ENCODE measurements at places on chromosomes 13 and 19.

DNA sequence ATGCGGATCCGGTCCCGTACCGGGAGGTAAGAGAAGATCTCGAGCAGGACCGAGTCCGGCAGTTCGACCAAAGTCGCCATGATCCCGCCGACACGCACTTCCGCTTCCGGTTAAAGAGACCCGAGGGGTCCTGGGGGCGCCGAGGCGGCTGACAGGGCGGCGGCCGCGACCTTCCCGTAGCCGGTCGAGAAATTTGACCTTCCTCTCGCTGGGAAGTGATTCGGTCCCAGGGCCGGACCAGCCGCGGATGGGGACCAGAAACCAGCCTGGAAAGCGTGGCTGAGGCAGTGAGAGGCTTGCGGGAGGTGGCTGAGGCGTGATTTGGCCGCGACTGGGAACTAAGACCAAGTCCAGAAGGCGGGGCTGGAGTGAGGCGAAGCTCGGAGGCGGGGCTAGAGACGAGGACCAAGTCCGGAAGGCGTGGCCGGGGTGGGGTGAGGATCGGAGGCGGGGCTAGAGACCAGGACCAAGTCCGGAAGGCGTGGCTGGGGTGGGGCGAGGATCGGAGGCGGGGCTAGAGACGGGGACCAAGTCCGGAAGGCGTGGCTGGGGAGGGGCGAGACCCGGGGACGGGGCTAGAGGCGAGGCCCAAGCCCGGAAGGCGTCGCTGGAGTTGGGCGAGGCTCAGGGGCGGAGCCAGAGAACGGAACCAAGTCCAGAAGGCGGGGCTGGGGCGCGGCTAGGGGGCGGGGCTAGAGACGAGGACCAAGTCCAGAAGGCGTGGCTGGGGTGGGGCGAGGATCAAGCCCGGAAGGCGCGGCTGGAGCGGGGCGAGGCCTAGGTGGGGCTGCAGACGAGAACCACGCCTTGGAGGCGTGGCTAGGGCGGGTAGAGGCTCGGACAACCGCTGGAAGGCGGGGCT, at the start of gene FBXL12:
Gene FBXL12 (minus strand): TSS at position 346 of the 862 bp plus-strand sequence. CDS start 266 bp downstream, at position 80.
- DNase-seq = peak; percentile 100

DNA sequence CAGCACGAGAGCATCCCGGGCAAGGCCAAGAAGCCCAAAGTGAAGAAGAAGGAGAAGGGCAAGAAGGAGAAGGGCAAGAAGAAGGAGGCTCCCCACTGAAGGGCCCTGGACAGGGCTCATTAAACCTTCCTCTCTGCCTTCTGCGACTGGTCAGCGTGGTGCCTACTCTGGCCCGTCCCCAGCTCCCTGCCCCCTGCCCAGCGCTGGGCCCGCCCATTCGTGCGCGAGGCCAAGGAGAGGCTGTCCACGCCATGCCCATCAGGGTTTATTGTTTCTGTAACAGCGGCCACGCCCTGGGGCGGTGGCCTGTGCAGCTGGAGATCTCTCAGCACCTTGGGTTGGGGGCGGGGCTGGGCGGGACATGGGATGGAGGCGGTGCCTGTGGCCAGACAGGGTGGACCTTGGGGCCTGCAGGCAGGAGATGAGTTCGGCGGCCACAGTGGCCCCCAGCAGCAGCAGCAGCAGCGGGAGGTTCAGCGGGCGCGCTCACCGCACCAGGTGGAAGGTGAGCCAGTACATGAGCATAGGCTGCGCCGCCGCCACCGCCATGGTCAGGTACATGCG, 897 bp downstream of the C19orf33 start:
- DNase-seq = no peak

DNA sequence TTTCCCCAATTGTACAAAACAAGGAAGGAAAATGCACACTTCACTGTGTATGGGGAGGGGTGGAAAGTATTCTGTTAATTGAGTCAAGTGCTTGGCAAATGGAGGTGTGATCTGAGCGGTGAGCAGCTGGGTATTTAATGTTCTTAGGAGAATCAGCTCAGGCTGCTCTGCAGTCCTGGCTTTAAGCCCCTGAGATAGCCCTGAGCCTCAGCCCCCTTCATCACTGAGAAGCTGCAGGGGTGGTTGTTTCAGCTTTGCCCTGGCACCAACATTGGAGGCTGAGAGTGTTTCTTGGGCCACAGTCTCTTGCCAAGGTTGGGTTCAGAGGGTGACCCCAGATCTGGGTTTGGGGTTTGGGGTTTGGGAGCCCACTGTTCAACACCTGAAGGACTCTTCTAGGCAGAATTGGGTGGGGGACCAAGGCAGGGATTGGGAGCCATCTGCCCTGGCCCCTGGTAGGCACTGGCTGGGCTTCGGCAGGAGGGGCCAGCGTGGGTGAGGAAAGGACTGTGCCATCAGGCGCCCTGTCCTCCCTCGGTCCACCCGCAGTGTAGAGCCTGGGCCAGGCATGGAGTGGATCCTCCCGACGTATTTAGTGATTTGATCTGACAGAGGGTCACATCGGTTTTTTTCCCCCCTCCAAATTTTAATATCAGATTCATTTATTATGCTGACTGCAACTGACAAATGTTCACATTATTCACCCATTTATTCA, 66.7 kb upstream of the ZNF536 start:
- DNase-seq = no peak

GRCh38 chr13:26621731-26622401, 64.4 kb downstream of the WASF3 start:
- no peak for DNase-seq

DNA sequence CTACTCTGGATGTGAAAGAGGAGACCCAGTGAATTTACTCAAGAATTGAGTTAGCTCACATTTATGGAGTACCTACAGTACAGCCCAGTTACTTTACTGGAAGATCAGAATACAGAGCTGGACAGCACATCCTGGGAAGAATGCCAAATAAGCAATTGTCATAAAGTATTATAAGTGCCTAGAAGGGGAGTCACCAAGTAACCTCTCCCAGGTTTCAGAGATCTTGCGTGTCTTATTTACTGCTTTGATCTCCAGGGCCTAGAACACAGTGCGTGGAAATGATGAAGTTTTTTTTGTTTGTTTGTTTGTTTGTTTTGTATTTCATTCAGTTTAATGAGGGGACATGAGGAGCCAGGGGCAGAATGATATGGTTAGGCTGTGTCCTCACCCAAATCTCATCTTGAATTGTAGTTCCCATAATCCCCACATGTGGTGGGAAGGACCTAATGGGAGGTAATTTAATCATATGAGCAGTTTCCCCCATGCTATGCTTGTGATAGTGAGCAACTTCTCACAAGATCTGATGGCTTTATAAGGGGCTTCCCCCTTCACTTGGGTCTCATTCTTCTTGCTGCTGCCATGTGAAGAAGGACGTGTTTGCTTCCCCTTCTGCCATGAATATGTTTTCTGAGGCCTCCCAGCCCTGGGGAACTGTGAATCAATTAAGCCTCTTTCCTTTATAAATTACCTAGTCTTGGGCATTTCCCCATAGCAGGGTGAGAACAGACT, 5.2 kb downstream of the GARRE1 start:
- peak; percentile 58 for DNase-seq

GRCh38 chr13:77099415-77099814, 72.5 kb upstream of the FBXL3 start:
- DNase-seq = no peak

DNA sequence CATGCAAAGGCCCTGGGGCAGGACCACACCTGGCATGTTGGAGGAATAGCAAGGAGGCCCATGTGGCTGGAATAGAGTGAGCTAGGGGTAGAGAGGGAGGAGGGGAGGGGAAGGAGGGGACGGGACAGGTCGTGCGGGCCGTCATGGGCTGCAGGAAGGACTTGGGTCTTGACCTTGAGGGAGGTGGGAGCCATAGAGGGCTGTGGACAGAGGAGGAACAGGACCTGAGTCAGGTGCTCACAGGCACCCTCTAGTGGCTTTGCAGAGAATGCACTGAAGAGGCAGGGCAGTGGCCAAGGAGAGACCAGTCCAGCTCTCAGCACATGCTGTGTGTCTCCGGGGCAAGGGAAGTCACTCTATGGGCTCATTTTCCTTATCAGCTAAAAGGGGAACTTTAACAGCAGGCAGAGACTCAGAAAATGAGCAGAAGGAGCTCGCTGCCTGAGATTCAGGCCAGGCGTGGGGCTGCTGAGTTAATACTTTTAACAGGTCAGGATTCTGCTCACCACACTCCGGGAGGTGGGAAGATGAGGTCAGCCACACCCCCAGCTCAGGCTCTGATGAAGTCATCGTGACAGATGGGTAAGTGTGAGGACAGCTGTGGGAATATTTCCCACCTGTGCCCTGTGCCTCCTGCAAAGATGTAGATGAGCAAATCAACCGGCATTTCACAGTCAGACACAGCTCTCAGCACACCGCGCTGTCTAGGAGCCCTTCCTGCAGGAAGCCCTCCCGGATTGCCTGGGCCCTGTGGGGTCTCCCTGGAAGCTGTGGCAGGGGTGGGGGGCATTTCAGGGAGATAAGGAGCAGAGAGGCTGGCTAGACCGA, 6.0 kb upstream of the TNFAIP8L1 start:
- peak; percentile 90 for DNase-seq

DNA sequence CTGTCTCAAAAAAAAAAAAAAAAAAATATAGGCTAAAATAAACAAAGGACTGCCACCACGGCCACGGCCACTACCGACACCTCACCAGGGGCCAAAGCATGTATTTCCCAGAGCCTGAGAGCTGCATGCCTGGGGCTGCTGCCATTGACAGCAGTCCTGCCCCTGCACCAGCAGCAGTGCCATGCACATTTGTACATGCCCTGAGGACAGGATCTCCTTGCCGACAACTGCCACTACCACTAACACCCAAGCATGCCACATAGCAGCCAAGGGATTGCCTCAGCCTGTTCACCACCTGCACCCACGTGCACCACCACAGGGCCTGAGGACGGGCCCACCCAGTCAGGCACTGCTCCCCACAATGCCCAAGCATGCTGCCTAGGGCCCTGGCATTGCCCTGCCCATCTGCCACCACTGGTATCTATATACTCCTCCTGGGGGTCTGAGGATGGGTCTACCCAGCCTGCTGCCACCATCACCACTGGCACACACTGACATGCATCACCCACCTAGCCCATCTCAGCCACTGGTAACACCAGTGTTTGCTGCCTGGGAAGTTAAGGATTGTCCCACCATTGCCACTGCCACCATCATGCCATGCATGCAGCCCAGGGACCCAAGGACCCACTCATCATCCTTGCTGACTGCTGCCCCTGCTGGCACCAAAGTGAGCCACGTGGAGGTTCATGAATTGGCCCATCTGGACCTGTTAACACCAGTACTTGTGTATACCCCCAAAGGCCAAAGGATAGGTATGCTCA, 10.6 kb upstream of the NUP62 start:
- no peak for DNase-seq

DNA sequence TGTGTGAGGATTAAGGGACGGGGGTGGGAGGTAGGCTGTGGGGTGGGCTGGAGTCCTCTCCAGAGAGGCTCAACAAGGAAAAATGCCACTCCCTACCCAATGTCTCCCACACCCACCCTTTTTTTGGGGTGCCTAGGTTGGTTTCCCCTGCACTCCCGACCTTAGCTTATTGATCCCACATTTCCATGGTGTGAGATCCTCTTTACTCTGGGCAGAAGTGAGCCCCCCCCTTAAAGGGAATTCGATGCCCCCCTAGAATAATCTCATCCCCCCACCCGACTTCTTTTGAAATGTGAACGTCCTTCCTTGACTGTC, 5.5 kb downstream of the FOSB start:
- no peak for DNase-seq

GRCh38 chr13:37361608-37362007, 237.0 kb downstream of the POSTN start:
- no peak for DNase-seq

- DNase-seq = peak; percentile 13
Measured at GRCh38 chr13:60788156-60788829, 391.3 kb downstream of the TDRD3 start.

GRCh38 chr19:10749435-10750384, 31.8 kb downstream of the DNM2 start:
- DNase-seq = no peak

DNA sequence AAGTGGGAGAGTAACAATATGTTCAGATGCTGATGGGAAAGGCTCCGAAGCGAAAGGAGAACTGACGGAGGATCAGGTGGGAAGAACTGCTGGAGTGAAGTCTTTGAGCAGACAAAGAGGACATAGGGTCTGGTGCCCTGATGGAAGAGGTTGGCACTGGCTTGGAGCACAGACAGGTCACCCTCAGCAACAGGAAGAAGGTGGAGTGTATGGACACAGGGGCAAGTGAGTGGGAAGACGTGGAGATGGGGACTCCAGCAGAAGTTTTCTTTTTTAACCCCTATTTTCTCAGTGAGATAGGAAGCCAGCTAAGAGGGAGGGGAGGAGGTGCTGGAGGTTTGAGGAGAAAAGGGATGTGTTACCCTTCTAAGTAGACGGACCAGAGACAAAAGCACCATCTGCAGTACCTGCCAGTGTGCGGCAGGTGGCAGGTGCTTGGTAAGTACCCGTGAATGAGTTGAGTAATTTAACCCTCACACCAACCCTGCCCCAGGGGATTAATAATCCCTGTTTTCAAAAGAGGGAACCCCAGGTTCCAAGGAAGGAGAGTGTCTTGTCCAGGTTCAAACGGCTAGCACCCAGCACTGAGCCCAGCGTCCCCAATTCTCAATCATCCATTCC, 11.2 kb downstream of the HAS1 start:
- DNase-seq = peak; percentile 67

DNA sequence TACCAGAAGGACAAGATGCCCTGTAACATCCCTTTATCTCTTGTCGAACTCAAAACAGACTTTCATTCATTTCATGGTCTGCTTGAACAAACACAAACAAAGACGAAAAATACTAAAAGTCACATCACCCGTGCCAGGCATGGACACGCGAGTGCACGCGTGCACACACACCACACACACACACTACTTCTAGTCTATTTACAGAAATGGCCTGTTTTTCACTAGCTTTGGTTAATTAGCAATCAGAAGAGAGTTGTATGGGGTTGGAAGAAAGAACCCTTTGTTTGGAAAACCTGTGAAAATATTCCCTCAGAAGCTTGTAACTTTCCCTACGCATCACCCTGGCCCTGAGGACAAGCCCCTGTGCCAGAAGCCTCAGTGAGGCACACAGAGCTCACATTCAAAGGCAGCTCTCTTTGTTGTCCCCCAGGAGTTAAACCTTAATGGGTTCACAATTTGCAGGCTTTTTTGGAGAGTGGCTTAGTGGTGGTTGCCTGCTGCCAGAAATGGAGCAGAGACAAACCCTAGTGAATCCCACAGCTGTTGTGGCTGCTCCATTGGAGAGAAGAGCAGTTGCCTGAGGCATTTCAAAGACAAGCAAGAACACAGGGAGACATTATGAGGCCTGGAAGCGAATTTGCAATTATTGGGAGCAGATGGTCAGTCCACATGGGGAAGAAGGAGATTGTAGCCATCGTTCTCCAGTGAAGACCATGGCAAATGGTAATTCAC, 55.9 kb downstream of the STARD13 start:
- peak; percentile 32 for DNase-seq

- peak; percentile 78 for DNase-seq
Measured at GRCh38 chr19:48963371-48964204, 1.5 kb upstream of the FTL start.

DNA sequence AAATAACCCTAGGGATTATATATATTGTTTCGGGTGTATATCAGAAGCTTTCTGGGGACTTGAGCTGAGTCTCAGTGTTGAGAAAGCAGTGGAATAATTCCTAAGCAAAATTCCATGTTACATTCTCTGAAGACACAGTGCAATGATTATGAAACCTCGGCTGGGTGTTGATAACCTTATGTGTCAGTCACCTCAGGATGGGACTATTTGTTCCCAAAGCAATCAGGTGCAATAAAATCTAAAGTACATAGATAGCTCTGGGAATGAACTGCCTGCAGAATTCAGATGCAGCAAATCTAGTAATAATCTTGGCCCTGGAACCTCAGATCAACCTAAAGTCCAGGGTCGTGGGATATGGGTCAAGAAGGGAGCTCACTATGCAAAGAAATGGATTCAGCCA, 53.0 kb downstream of the EDNRB start:
- no peak for DNase-seq

- DNase-seq = no peak
Measured at GRCh38 chr19:35266520-35267352, 2.0 kb upstream of the USF2 start.

Data from cardiac fibroblast (primary cell).